ENCODE measurements at places on chromosomes 5 and 9.

- no peak overlapping the region for H3K4me3 ChIP-seq
- H3K36me3 ChIP-seq: no peaks in the 10 kb centered on the region
- DNase-seq: no peak
- peaks cover 12% of the 10 kb centered on the region for H3K4me1 ChIP-seq
Observed at GRCh38 chr9:126151031-126151685, 175.5 kb upstream of the MVB12B start.

- DNase-seq: no peak
- no peaks in the 10 kb centered on the region for H3K27me3 ChIP-seq
- no peaks in the 10 kb centered on the region for H3K4me1 ChIP-seq
- no peak overlapping the region for H3K27ac ChIP-seq
- peaks cover 81% of the 10 kb centered on the region for H3K36me3 ChIP-seq
- no peak overlapping the region for H3K4me3 ChIP-seq
Observed at GRCh38 chr9:122314165-122314564, 49.5 kb downstream of the MRRF start.

DNA sequence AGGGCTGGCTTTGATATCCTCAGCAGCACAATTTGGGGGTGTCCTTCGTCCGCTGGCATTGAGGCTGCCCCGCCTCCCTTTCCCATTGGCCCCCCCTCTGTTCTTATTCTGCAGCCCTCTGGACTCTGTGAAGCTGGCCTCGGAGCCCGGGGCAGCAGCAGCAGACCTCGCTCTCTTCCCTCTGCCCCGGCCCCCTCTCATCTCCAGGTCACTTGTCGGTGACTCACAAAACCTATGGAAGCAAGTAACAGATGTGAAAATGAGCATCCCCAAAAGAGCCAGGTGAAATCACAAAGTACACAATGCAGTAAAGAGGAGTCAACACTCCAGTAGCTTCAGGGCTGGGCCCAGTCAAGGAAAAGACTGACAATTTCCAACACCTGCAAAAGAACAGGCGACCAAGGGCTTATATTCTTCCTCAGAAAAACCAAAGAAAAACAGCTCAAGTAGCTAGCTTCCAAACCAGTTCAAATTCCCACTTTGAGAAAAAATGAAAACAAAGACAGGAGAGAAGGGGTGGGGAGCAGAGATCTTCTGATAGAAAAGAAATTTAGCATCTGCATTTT, 97.5 kb downstream of the ZNF608 start:
- peaks cover 10% of the 10 kb centered on the region for H3K36me3 ChIP-seq
- H3K27ac ChIP-seq: peak overlapping the region; percentile 84
- H3K4me1 ChIP-seq: peaks cover 78% of the 10 kb centered on the region

DNA sequence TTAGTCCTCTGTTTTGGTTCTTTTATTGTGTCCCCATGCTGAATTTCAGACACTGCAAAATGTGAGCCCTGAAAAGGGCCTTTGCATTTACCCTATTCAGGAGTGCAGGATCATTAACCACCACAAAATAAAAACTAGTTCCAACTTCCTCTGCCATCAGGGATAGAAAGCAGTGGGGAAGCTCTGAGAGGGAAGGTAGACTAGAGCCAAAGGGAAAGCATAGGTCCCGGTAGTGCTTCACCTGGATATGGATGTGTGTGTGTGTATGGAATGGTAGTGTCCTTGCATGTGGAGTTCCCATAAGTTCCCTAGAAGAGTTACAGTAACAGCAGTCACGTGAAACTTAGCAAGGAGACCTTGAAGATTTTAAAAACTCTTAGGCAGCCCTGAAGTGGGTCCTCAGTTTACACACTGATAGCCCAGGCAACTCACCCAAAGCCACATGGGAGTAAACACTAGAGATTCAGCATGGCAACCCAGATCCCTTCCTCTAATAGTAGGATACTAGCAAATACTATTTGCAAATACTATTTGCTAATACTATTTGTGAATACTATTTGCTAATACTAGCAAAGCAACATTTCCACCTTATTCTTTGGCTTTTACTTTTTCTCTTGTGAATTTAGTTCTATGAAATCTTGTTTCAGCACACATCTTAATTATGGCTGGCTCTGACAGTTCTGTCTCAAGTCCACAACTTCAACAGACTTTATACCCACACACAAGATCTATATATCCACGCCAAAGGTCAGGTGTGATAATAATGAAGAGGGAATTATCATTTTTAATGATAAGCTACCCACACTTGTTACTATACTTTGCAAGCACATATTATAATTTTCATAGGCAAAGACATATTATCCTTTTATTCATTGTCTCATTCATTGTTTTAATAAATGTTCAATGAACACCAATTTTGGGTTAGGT, 70.4 kb upstream of the IFNE start:
- no peak overlapping the region for H3K27ac ChIP-seq
- H3K36me3 ChIP-seq: no peaks in the 10 kb centered on the region
- DNase-seq: no peak
- peaks cover 15% of the 10 kb centered on the region for H3K27me3 ChIP-seq
- H3K4me1 ChIP-seq: no peaks in the 10 kb centered on the region

GRCh38 chr5:106047341-106047740, 1623.4 kb downstream of the EFNA5 start:
- DNase-seq: no peak
- H3K36me3 ChIP-seq: no peaks in the 10 kb centered on the region

DNA sequence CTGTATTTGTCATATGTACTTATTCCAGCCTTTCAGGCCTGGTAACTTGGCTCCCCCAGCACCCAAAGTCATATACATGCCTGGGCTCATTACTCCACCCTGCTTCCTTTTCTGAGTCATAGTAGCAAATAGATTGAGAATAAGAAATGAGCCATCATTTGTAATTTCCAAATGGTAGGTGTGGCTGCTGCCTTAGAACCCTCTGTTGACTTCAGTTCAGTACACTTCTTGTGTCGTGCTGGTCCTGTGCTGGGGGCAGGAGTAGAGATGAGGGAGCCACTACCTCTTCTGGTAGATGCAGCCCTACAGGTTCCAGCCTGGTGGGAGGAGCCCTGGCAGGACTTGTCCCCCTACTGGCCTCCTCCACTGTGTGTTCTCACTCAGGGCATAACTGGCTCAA, 11.1 kb downstream of the GM2A start:
- H3K27me3 ChIP-seq: no peaks in the 10 kb centered on the region
- H3K27ac ChIP-seq: peak overlapping the region; percentile 80
- DNase-seq: no peak
- peaks cover 85% of the 10 kb centered on the region for H3K36me3 ChIP-seq
- H3K4me1 ChIP-seq: peaks cover 35% of the 10 kb centered on the region

DNA sequence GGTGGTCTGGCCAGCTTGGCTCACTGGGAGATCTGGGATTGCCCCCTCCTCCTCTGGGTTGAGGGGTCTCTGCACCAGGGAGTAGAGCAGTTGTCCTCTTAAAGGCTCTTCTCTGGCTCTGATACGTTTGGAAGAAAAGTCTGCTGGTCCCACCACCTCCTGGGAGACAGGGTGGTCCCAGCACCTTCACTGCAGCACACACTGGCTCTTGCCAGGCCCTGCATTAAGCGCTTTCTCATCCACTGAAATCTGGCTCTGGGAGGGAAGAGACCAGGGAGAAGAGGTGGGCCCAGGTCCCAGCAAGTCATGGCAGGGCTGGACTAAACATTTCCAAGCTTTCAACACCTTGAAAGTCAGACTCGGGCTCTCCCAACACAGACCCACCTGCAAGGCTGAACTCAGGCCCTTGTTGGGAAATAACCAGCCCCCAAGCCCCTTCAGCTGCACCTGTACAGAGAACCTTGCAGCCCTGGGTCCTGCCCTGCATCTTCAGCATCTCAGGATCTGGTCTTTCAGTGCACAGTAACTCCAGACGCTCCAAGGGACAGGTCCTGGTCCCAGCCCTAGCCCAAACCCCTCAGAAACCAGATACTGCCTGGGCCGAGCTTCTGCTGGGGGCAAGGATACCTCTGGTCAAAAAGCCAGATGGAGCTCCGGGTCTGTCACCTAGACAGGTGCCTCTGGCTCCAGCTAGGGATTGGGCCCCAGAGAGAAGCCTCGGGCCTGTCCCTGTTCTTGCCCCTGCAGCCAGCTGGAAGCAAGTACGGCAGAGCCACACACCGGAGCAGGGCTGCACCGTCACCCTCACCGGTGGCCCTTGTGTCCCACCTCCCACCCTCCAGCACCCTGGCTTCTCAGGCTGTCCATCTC, 134.5 kb downstream of the DAB2IP start:
- no peaks in the 10 kb centered on the region for H3K36me3 ChIP-seq
- no peak overlapping the region for H3K4me3 ChIP-seq
- H3K4me1 ChIP-seq: no peaks in the 10 kb centered on the region
- no peak overlapping the region for H3K27ac ChIP-seq
- no peak for DNase-seq
- H3K27me3 ChIP-seq: peaks cover 4% of the 10 kb centered on the region

DNA sequence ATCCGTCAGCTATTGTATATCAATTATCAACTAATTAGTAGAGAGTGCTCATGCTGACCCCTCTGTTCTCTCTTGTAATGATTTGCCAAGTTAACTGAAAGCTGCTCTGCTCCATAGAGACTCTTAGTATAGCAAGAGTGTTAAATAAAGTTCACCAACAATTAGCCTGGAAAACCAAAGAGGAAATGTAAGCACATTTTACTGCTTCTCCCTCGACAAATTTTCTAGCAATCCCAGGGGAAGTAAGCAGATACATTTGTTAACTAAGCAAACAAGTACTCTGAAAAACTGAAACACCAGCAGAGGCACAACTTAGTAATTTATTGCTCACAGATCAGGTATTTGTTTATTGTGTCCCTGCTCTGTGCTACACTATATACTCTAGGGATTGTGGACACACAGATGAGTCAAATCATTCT, 162.2 kb downstream of the GLIS3 start:
- no peak for DNase-seq
- H3K27me3 ChIP-seq: peaks cover 5% of the 10 kb centered on the region

- H3K27me3 ChIP-seq: peaks cover 7% of the 10 kb centered on the region
- H3K36me3 ChIP-seq: no peaks in the 10 kb centered on the region
- no peak overlapping the region for H3K4me3 ChIP-seq
- no peak overlapping the region for H3K27ac ChIP-seq
Observed at GRCh38 chr9:75858497-75859092, 31.9 kb upstream of the PCSK5 start.

GRCh38 chr5:55554585-55555202, 19.9 kb upstream of the PLPP1 start:
- no peaks in the 10 kb centered on the region for H3K4me1 ChIP-seq
- H3K4me3 ChIP-seq: no peak overlapping the region
- DNase-seq: no peak
- H3K27me3 ChIP-seq: peaks cover 11% of the 10 kb centered on the region

DNA sequence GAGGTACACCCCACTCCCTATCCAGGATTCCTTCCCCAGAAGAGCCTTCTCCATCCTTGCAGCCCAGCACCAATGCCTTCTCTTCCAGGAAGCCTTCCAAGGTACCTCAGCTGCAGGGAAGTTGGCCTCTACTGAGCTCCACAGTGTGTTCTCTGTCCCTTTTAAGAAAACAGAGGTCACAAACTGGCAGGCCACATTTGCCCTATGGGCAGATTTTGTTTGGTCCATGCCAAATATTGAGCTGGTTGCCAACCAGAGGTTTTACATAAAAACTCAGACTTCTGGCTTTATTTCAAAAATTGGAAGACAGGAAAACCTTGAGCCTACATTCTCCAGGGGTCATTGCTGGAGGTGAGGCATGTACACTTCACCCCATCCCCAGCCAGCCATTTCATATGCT, 9.0 kb upstream of the NDST1 start:
- peaks cover 14% of the 10 kb centered on the region for H3K4me1 ChIP-seq
- DNase-seq: no peak
- H3K36me3 ChIP-seq: no peaks in the 10 kb centered on the region
- no peaks in the 10 kb centered on the region for H3K27me3 ChIP-seq

DNA sequence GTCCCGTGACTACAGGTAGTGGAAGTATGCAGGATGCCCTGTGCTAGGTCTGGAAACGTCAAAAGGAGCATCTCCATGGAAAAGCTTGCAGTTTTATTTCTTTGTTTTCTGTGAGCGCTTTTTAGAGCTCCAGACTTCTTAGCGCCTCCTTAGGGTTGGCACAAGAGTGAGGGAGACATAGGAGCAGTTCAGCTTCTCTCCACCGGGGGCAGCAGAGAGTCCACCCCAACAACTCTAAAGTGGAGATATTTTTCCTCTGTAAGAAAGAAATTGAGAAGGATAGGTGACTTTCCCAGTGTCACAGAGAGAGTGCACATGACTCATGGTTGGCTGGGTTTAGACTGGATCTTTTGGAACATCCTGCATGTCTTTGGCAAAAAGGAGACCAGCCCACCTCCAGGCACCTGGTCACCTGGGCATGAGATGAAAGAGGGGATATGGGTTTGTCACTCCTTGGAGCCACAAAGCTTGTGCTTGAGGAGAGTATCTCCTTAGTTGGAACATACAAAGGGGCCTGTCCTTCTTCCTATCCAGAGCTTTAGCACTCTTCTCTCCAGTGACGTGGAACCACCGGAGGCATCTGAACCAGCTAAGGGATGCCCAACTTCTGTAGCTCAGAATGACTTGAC, 637.7 kb downstream of the SEMA5A start:
- no peak overlapping the region for H3K27ac ChIP-seq
- no peaks in the 10 kb centered on the region for H3K4me1 ChIP-seq
- DNase-seq: no peak

GRCh38 chr9:134689321-134690181, 47.9 kb downstream of the COL5A1 start:
- peaks cover 2% of the 10 kb centered on the region for H3K27me3 ChIP-seq
- no peak for DNase-seq
- no peaks in the 10 kb centered on the region for H3K36me3 ChIP-seq
- no peak overlapping the region for H3K4me3 ChIP-seq

DNA sequence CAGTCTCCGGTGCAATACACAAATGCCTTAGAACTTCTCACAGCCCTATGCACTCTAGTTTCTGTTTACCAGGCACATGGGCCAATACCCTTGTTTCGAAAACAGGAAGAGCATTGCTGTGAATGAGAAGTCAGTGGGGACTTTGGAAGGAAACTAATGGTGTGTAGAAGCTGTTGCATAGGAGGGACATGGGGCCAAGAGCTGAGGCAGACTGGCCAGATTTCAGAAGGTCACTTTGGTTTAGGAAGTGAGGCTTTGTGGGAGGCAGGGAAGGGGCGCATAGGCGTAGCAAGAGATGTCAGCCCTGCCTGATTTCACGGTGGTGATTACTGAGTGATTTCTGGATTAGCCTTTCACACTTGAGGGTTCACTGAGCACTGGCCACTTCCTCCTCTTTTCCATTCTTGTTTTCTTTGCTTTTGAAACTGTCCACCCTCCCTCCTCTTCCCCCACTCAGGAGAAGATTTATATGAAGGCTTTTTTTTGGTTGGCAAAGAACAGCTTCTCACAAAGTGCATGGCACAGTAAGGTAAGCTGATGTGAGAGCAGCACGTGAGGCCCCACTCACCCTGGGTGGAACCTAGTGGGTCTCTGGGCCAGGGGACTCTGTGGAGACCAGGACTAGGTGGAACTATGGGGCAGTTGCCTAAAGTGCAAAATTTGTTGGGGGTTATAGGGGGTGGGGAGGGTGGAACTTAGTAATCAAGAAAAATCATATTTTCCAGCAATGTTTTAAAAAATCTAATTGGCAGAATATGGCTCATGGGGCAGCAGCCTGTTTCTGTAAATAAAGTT, 6.1 kb upstream of the TMEM252 start:
- H3K27ac ChIP-seq: peak overlapping the region; percentile 84
- H3K4me1 ChIP-seq: peaks cover 42% of the 10 kb centered on the region
- H3K4me3 ChIP-seq: peak overlapping the region; percentile 66

- H3K4me1 ChIP-seq: no peaks in the 10 kb centered on the region
- no peaks in the 10 kb centered on the region for H3K36me3 ChIP-seq
- H3K27me3 ChIP-seq: no peaks in the 10 kb centered on the region
- no peak for DNase-seq
Observed at GRCh38 chr5:113719549-113719948, 206.1 kb downstream of the YTHDC2 start.
